ENCODE measurements at places on chromosomes 12 and 14.

GRCh38 chr12:38541849-38542248, 225.3 kb downstream of the ALG10B start:
- DNase-seq, result no peak

DNA sequence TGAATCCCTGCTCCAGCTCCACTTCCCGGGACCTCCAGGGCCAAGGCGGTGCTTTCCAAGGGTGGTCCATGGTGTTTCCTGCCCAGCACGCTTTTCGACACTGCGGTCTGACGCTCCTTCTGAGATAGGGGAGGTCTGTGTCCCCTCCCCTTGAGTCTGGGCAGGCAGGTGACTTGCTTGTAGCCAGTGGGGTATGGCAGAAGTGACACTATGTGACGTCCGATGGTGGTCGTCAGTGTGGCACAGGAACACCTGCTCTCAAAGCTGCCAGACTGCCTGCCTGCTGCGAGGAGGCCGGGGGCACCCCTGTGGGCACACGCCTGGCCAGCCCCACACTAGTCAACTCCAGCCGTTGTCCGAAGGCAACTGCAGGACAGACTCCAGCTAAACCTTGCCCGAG, 16.0 kb upstream of the TRAF3 start:
- no peak for DNase-seq

- no peak for DNase-seq
Observed at GRCh38 chr14:63510538-63510937, 32.6 kb downstream of the PPP2R5E start.

GRCh38 chr14:102902086-102902485, 20.4 kb upstream of the AMN start:
- no peak for DNase-seq

DNA sequence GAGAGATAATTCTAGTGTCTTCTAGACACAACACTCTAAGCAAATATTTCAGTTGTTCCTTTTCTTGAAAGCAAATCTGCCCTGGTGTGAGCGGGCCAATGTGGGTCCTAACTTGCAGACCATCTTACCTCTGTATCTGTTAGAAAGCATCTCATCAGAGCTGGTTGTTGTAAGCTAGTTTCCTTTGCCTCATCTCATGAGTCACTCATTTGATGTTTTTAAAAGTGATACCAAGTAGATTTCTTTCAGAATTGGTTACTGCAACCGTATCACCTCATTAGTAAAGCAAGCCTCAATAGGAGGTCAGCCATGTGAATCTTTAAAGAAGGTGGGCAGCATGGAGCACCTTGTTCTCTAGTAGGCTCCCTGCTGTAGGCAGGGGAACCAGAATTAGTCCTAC, 78.6 kb downstream of the DAAM1 start:
- no peak for DNase-seq

DNA sequence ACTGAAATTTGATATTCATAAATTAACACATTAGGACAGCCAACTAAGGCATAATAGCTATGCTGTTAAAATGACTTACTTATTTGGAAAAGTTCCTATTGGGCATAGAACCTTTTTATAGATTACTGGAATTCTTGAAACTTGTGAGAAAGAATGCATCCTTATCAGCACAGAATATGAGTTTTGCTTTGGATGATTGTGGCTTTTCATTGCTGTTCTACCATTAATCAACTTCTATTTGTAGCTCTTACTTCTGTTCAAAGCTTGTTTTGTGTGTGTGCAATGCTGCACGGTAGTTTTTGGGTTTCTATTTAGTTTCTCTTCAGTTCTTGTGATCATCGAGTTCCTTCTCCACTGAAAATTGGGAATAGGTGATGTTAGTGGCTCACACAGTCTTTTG, 152.4 kb upstream of the PELI2 start:
- DNase-seq, result no peak

- no peak for DNase-seq
Observed at GRCh38 chr14:50763382-50764007, 67.5 kb downstream of the NIN start.

DNA sequence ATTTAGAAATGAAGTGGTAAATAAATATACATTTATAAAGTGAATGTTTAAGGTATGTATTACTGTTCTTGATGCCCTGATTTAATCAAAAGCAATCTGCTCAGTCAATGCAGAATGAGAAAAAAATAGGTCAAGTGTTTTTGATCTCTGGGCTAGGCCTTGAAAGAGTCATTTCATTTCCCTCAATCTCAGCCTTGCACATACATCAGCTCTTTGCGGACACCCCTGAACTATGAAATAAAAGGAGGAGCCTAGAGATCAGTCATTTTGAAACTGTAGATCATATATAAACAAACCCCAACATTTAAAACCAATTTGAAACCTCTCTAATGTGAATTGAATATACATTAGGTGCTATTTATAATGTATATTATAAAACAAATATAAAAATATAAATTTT, 42.5 kb downstream of the ATG2B start:
- DNase-seq, result no peak

GRCh38 chr12:43066471-43066870, 476.9 kb upstream of the PRICKLE1 start:
- no peak for DNase-seq

GRCh38 chr14:37145395-37145794, 27.0 kb downstream of the SLC25A21 start:
- DNase-seq, result no peak

DNA sequence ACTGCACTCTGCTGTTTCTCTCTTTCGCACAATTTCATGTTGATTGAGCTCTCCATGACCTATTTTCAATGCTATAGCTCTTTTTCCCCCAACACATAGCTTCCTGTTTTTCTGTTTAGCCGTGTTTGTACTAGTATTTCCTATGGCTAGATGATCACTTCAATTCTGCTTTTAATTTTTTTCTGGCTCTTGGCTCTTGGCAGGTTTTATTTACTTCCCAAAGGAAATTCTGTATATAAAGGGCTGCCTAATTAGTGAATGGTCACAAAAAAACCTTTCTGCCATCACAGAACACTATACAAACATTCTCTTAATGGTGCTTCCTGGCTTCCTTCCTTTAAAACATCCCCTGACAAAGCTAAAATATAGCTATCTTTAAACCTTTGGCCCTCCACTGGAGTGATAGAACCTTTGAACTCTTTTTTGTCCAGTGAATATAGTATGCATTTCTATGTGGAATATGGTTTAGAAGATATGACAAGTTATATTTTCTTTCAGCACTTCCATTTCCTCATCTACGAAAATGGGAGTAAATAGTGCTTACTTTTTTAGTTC, 88.2 kb downstream of the RASSF9 start:
- no peak for DNase-seq

DNA sequence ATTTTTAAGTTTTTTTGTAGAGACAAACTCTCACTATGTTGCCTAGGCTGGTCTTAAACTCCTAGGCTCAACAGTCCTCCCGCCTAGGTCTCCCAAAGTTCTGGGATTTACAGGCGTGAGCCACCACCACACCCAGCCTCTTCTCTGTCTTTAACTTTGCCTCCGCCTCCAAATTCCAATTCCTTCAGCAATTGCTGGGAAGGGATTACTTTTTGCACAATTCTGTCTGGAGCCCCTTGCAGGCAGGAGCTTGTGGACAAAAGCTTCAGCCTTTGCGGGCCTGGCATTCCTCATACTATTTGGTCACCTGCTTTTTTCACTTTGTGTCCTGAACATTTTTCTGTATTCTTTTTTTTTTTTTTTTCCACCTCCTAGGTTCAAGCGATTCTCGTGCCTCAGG, 26.0 kb downstream of the SH2B3 start:
- DNase-seq, result no peak

GRCh38 chr12:96412431-96412830, 12.2 kb upstream of the CDK17 start:
- DNase-seq, result no peak

DNA sequence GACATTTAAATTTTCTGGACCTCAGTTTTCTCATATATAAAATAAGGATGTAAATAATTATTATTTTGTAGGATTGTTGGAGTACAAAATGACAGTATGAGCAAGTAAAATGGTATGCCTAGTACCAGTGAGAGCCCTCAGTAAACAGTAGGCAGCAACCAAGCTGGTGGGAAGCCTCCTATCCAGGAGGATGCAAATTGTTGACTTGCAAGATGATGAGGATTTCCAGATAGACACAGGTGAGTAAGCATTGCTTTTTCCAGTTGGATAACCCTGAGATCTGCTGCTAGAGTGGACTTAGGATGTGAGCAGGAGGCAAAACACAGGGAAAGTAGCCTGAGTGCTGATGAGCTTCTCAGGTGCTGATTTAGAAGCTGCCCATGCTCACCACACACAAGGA, 28.2 kb upstream of the AMIGO2 start:
- DNase-seq, result no peak

DNA sequence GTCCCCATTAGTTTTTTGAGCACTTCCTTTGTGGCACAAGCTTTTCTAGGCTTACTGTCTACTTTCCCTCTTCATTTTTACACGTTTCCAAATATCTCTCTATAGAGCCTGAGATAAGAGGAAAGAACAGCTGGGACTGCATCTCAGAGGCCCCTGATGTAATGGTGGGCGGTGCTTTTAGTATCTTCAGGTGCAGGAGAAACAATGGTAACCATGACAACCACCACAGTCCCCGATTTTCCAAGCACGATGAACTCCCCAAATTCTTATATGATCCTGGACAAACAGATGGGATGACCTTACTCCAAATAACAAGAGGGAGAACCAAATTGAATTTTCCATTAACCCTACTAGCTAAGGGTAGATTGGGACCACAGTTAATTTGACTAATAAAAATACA, 103.3 kb downstream of the AEBP2 start:
- DNase-seq, result no peak

DNA sequence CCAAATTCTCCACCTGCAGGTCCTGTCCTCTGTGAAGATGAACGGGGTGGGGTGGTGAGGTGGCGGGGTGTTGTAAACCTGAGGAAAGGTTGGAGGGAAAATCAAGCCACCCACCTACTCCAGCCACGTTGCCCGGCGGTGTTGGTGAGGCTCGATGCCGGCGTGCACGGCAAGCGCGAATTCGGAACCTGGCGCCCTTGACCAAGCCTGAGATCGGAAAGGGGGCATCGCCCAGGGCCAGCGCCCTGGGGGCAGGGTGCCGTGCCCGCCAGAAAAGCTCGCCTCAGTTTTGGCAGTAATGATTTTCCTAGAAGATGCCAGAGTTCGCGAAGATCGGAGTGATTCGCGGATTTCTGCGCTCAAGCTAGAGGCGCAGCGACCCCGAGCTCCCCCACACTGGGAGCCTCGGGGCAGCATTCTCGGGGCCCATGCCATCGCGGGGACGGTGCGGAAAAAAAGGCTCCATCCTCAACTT, 817 bp downstream of the STXBP6 start:
- no peak for DNase-seq

DNA sequence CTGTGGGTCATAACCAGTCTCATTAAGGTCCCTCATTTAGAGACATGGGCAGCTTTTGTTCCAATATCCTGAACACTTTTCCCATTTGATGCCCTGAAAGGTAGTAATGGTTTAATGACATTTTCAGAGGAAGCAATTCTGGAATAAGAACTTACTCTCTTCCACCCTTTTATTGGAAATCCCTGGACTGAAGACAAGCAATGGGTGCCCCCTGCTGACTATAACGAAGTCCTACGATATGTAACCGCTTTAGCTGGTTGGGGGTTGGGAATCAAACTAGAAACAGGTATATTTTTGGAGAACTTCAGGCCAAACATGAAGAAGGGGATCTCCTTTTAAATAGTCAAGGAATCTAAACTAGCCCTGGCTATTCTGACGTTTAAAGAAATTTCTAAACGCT, 20.5 kb downstream of the SARNP start:
- DNase-seq, result peak; percentile 73

- no peak for DNase-seq
Observed at GRCh38 chr12:80140005-80140404, 40.7 kb downstream of the OTOGL start.

- no peak for DNase-seq
Observed at GRCh38 chr14:26289891-26290486, 307.8 kb downstream of the NOVA1 start.

DNA sequence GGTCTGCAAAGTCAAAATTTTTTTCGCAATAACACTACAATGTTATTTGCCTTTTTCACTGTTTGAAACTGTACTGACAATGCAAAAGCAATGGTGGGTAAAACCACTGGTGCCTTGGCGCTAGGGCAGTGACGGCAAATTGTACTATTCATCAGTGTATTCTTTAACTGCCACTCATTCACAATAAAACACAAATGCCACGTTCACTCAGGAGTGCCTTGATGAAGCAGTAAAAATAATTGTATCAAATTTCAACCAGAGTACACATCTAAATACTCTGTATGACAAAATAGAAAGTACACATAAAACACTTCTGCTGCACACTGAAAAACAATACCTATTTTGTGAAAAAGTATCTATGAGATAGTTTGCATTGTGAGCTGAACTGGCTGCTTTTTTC, 17.8 kb downstream of the DCAF5 start:
- DNase-seq, result no peak

- DNase-seq, result no peak
Observed at GRCh38 chr14:57480051-57480450, 13.6 kb downstream of the CCDC198 start.

DNA sequence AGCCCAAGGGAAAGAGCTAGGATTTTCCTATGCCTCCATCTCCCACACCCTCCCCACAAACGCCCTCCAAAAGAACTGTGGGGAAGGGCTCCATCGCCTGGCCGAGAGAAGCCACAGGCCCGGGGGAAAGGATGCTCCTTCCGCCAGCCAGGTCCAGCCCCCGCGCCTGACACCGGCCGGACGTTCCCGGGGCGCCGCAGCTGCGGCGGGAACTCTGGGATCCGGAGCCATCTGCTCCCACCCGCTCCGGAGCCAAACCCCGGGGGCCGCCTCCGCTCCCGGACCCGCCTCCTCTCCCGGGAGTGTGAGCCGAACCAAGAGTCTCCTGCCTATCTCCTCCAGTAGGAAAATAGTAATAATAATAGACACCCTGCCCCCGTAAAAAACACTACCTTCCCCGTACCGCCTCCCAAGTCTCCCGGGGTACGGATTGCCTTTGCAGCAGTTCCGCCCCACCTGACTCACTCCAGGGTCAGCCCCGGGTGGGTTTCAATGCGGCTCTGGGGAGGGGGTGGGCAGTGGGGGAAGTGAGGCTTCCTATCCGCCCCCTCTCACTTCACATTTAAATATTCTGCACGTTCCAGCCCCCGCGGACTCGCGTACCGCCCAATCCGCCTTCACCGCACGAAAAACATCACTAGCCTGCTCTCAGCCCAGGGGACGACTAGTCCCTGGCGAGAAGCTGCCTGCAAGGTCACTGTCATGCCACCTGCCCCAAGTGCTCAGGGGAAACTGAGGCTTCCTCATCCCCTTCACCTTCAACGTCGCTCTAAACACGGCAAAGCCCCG, 2.4 kb downstream of the AGAP2 start:
- no peak for DNase-seq

DNA sequence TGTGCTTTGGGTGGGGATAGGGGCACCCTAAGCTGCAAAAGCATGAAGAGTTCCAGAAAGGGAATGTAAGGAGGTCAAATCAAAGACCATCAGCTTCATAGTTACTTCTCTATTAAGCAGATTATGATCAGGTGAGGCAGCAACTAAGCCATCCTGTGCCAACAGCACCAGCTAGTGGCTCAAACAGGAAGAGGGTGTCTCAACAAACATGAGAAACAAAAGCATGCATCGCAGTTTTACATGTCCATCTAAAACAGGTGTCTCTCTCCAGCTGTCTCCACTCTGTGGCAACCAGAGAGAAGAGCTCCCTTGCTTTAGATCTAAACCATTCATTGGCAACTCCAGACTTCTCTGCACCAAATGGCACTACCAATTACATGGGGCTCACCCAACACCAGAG, 52.9 kb downstream of the ACTN1 start:
- DNase-seq, result peak; percentile 23
